T-cell (primary cell): ENCODE measurements at places on chromosomes 7 and 10. TPM values are rescaled to one million over a fixed set of nuclear protein-coding genes. Genes with fewer than 3 reads are reported as not detected.

- no peak for DNase-seq
Measured at GRCh38 chr10:78194050-78194449, 160.4 kb downstream of the RPS24 start.

GRCh38 chr10:8618834-8619233 is 564.3 kb downstream of the GATA3 start:
- no peak for DNase-seq

DNA sequence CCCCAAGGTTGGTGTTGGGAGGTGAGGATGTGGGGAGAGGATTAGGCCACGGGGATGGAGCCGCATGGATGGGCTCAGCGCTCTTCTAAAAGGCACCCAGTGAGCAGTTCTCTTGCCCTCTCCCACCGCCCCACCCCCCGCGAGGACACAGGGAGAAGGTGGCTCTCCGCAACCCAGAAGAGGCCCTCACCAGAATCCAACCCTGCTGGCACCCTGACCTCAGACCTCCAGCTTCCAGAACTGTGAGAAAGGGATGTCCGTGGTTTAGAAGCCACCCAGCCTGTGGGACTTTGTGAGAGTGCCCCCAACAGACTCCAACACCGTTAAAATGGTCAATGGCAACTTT is 242.8 kb upstream of the PPP2R2D start:
- no peak for DNase-seq

DNA sequence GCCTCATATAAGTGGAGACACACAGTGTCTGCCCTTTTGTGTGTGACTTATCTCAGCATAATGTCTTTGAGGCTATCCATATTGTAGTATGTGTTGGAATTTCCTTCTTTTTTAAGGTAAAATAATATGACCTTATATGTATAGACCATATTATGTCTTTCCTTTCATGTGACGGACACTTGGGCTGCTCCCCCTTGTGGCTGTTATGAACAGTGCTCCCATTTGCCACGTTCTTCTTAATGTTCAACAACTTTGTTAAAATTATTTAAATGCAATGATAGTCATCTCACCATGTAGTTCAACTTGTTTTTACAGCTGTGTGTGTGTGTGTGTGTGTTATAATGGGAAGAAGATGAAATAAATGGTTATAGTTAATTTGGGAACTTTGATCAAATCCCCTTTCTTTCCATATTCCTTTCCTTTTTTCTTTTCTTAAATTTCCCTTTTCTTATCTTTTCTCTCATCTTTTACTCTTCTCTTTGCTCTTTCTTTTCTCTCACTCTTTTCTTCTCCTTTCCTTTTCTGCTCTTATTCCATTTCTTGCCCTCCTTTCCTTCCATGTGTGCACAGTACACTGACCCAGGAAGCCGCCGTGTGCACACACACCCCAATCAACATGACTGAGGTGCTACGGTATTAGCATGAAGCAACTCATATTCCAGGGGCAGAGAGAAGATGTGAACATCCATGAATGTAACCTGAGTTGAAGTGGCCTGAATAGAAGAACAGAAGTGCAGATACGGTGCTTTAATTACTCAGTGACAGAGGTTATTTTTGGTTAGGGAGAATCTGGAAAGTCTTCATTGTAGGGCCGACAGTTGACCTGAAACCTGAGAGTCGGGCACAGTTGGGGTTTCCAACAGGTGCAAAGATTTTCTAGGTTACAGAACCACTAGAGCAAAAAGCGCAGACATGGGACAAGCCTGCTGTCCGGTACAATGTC is 596.6 kb downstream of the SDK1 start:
- DNase-seq = peak; percentile 41

- no peak for DNase-seq
Measured at GRCh38 chr10:29736366-29737073, 101.7 kb upstream of the SVIL start.

Gene DNAJC12
- total RNA-seq = 0.28 TPM

DNA sequence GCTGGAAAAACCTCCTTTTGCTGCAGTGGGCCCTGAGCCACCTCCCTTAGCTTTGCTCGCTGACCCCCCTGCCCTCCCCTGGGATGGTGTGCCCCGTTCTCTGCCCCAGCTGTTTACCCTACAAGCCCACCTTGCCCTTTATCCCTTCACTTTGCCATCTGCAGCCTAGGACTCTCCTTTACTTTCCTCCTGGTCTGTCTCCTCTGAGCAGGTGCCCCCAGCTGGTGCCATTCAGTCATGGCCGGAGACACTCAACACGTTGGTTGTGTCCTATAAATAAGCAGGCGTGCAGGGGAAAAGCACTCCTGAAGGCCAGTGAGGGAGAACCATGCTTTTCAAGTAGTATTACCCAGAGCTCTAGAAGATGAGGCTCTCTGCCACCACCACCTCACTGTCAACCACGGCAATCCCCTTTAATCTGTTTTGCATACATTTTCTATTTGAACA is 6.1 kb downstream of the RASSF4 start:
- DNase-seq = peak; percentile 12

Gene FGF8
- not detected for total RNA-seq

DNA sequence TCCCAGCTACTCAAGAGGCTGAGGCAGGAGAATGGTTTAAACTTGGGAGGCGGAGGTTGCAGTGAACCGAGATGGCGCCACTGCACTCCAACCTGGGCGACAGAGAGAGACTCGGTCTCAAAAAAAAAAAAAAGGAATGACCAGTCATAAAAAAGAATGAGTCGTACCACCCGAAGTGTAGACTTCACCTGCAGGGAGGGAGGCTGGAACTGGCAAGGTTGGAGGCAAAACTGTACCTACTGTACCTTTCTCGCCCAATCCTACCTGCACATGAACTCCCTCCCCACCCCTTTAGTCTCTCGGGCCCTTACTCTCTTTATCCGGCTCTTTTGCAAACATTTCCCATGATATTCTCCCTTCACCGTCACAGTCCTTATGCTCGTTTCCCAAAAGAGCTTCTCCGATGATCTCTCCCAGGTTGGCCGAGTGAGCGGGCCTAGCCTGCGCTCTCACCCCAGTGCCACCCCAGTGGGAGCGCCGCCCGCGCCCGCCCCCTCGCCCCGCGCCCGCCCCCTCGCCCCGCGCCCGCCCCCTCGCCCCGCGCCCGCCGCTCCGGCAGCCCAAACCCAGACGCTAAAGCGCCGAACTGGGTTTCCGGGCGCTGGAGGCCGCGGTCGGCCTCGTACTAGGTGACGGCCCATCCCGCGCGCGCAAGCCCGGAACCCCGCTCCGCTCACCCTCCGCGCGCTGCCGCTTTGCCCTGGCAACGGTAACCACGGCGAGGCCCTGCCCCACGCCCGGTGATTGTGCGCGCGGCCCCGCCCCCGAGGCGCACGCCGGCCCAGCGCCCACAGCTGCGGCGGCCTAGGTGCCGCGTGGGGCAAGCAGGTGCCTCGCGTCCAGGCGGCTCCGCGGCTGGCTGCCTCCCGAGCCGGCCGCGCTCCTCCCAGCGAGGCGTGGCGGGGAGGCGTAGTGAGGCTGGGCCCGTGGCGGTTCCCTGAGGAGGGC is at the start of gene SMKR1:
TSS of gene SMKR1 (plus strand) at position 772 of the 948 bp plus-strand sequence. CDS start 294 bp downstream, outside the sequence.
- peak; percentile 93 for DNase-seq

Gene PTPRZ1
- total RNA-seq = not detected
